ENCODE measurements at places on chromosomes 11 and 22.
A peak's percentile ranks its signal among the peaks of the same experiment; 100 is the strongest.

- no peak for DNase-seq
Observed at GRCh38 chr11:70112017-70112434, 33.9 kb downstream of the ANO1 start.

GRCh38 chr11:35011389-35011788, 95.0 kb downstream of the PDHX start:
- DNase-seq, result no peak

- DNase-seq, result no peak
Observed at GRCh38 chr22:44618400-44618799, 83.6 kb upstream of the PRR5 start.

GRCh38 chr11:13260201-13260962, 17.2 kb upstream of the BMAL1 start:
- no peak for DNase-seq

GRCh38 chr11:122717264-122717867, 61.8 kb downstream of the UBASH3B start:
- peak; percentile 10 for DNase-seq

DNA sequence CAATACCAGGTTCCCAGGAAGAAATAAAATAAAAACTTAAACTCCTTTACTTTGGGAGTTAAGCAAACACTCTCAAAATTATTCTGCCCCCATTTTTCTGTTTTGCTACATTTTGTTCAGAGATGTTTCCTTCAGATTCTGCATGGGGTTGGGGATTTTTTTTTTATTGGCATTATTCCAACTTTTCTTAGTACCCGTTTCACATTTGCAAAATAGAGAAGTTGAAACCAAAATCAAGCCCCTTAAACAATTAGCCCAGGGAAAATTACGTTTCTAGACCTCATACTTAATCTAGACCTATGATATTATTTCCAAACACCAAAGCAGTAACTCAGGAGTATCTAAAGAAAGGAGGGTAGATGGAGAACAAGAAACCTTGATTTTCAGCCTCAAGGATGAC, 20.6 kb upstream of the MS4A7 start:
- no peak for DNase-seq

DNA sequence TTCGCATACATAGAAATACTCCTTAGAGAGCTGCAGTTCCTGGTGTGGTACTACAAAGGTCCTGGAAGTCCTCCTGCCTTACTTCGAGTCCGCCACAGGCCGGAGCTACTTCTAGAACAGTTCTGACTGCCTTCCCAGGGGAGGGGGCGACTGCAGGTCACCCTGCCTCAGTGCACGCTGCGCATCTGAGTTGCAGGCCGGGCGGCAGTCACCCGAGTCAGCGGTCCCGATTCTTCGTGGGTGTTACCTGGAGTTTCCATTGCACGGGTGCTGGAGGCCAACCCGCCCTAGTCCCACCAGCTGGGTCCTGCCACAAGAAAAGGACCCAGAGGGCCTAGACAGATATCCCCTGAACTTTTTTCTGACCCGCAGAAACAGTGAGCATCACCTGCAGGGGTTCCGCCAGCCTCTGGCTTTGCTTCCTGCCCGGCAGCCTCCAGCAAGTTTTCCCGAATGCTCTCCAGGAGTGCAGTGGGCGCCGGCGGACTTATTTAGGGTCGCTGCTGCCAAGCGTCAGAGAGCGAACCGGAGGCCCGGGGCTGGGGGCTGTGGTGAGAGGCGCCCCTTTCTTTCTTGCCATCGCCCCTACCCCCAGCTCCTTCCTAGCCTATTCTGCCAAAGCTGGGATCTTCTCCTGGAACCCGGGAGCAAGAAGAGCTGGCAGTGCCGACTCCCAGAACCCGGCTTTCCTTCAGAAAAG, 1.7 kb upstream of the CALCB start:
- DNase-seq, result no peak

GRCh38 chr11:58531865-58532341, 24.0 kb upstream of the OR5B21 start:
- DNase-seq, result no peak

- DNase-seq, result no peak
Observed at GRCh38 chr11:128018692-128019091, 568.7 kb downstream of the ETS1 start.
